Upper lobe of right lung (tissue), 1 donor: ENCODE measurements at places on chromosomes 2 and 18. TPM values are rescaled to one million over a fixed set of nuclear protein-coding genes. Genes with fewer than 3 reads are reported as not detected.

Gene ANO7
- 2.1 TPM for total RNA-seq

Gene CRYBA2
- not detected for total RNA-seq

Gene CEP76
- 5.6 TPM for total RNA-seq

Gene KCNS3
- total RNA-seq = 47.8 TPM

Gene FER1L5
- total RNA-seq = 0.14 TPM

Gene CNOT11
- 30.6 TPM for total RNA-seq

Gene BOLL
- not detected for total RNA-seq

Gene CNTNAP5
- total RNA-seq = not detected

Gene DCTN1
- total RNA-seq = 140 TPM

Gene LYPD6
- total RNA-seq = 0.29 TPM
